ENCODE measurements at places on chromosomes 7 and 10.
A peak's percentile ranks its signal among the peaks of the same experiment; 100 is the strongest.

GRCh38 chr10:114881901-114882300 is 56.1 kb upstream of the TRUB1 start:
- no peak for DNase-seq

GRCh38 chr7:28787106-28787505 is 171.0 kb downstream of the TRIL start:
- no peak for DNase-seq

GRCh38 chr10:88389456-88389855 is 193.7 kb downstream of the RNLS start:
- DNase-seq, result peak; percentile 69

- no peak for DNase-seq
Measured at GRCh38 chr10:106226142-106226541, 938.4 kb downstream of the SORCS1 start.

DNA sequence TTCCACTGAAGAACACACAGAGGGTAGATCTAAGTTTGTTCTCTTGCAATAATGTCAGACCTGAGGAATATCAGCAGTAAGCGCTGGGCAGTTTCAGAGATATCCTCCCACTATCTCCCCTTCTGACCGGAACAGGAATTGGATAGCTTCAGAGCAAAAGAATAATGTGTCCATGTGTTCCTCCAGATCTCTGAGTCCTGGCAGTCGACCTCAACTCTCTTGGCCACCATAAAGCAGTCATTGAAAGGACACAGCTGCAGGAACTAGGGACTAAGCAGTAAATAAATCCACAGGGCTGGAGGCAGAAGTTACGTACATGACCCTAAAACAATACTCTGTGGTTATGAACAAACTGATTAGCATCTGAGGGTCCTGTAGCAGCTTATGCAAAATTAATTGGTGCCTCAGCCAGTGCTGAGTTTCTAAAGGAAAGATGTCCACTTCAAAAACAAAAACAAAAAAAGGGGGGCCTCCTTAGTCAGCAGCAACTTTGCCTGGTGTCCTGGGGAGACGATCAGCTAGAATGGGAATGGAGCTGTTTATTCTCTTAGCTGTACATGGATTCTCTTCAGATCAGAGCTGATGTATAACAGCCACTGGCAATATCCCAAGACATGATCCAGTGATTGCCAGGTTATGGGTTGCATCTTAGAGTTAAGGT is 6.4 kb upstream of the PRTFDC1 start:
- DNase-seq, result no peak

Measured in CD4-positive, alpha-beta T cell treated with Interleukin-17A for 1 hour (primary cell).